ENCODE measurements at places on chromosomes 5 and 9.
A peak's percentile ranks its signal among the peaks of the same experiment; 100 is the strongest.

GRCh38 chr5:82225525-82226172 is 52.5 kb downstream of the RPS23 start:
- peak; percentile 79 for DNase-seq

GRCh38 chr5:81365541-81365940 is 28.4 kb downstream of the ACOT12 start:
- no peak for DNase-seq

- peak; percentile 61 for DNase-seq
Observed at GRCh38 chr9:19663570-19663969, 125.3 kb downstream of the SLC24A2 start.

- no peak for DNase-seq
Observed at GRCh38 chr9:112786829-112787520, 36.4 kb downstream of the SNX30 start.

All from Ammon's horn (tissue), 1 donor.